ENCODE measurements at places on chromosomes 16 and 17. TPM values are rescaled to one million over a fixed set of nuclear protein-coding genes. Genes with fewer than 3 reads are reported as not detected.

DNA sequence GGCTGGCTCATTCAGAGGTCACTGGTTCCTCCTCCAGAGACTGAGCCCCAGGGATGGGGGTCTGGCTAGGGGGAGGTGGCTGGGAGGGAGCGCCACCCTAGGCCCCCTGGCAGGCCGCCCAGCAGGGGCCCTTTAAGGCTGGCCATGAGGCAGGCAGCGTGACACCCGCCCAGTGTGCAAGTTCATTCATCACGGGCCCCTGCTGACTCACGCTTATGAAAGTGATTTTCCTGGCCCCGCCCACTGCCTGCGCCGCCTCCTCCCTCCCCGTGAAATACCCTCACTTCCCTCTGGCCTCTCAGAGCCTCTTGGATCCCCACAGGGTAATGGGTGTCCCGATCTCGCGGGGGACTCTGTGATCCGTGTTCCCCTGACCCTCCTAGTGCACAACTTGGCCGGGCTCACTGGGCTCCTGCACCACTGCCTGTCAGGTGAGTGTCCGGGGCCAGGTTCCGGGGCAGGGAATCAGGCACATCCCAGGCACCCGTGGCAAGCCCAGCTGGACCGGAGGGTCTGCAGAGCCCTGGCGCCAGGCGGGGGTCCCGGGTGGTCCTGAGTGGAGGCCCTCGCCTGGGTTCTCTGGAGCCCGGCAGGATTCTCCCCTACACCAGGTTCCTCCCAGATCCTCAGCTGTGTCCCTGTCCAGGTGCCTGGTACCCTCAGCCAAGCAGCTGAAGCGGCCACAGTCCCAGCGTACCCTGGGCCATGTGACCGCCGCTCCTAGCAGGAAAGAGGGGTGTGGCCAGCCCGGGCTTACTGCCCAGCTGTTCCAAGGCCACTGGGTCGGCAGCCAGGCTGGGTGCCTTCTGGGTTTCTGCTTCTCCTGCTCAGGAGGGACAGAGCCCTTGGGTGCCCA, at the start of gene OSGIN1:
TSS of gene OSGIN1 (plus strand) at position 301 of the 856 bp plus-strand sequence. CDS start 4,432 bp downstream, outside the sequence.
- no peak for DNase-seq

GRCh38 chr16:56300242-56300623, 108.9 kb downstream of the GNAO1 start:
- no peak for DNase-seq

DNA sequence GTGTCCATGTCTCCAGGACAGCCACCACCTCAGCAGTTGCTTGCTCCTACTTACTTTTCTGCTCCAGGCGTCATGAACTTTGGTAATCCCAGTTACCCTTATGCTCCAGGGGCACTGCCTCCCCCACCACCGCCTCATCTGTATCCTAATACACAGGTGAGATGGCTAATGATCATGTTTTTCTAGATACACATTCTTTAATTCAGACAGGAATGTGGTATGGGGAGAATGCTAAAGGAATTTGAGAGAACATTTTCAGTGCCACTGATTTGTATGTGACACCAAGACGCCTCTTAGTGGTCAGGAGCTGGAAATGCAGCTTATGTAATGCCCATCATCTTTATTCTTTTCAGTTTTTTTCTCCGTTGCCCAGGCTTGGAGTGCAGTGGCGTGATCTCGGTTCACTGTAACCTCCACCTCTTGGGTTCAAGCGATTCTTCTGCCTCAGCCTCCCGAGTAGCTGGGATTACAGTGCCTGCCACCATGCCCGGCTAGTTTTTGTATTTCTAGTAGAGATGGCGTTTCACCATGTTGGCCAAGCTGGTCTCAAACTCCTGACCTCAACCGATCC, 8.9 kb upstream of the RAPGEFL1 start:
- DNase-seq: peak; percentile 59

DNA sequence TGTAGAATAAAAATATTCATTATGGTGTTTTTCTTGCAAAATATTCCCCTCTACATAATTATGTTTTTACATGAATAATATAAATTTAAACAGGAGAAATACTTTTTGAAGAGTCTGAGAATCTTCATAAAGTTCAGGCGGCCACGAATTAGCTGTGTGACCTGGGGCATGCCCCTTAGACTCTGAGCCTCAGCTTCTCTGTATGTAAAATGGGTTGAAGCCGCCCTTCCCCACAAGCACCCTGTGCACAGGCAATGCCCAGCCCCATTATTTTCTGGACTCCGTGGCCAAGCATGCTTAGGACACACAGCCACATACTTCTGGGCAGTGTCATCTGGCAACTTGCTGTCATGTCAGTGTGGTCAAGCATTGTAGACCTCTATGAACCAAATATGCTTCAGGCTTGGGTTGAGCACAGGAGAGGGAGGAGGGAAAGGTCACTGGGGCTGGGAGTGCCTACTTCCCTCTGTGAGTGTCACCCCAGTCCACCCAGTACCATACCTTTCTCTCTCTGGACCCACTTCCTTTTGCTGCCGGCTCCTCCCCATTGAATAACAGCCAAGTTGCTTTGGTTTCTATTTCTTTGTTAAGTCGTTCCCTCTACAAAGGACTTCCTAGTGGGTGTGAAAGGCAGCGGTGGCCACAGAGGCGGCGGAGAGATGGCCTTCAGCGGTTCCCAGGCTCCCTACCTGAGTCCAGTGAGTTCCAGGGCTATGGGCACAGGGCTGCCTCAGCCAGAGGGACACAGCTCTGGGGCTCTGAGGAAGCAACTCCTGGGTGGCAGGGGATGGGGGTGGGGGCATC, at the start of gene LGALS9:
TSS of gene LGALS9 (plus strand) at position 582 of the 804 bp plus-strand sequence. CDS start at position 660, 78 bp downstream.
- DNase-seq: no peak

Gene ACSF2
- 16.3 TPM for total RNA-seq

DNA sequence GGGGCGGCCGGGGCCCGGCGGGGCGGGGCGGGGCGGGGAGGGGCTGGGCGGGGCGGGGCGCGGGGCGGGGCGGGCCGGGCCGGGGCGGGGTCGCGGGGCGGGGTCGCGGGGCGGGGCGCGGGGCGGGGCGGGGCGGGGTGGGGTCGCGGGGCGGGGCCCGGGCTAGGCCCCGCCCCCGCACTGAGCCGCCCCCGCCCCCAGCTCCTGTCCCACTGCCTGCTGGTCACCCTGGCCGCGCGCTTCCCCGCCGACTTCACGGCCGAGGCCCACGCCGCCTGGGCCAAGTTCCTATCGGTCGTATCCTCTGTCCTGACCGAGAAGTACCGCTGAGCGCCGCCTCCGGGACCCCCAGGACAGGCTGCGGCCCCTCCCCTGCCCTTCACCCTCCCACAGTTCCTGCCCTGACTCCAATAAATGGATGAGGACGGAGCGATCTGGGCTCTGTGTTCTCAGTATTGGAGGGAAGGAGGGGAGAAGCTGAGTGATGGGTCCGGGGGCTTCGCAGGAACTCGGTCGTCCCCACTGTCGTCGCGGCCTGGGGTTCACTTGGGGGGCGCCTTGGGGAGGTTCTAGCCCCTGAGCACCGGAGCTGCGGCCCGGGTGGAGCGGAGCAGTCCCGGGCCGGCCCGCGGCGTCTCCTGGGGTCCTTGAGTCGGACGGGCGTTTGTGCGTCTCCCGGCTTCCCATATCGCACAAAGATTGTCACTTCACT, 795 bp upstream of the HBM start:
- DNase-seq: peak; percentile 82

GRCh38 chr17:79974566-79975497, 60.8 kb downstream of the TBC1D16 start:
- no peak for DNase-seq

Gene TMC8
- 2.0 TPM for total RNA-seq

Gene SLFN11
- total RNA-seq: 0.28 TPM

Gene CDC6
- 140 TPM for total RNA-seq

DNA sequence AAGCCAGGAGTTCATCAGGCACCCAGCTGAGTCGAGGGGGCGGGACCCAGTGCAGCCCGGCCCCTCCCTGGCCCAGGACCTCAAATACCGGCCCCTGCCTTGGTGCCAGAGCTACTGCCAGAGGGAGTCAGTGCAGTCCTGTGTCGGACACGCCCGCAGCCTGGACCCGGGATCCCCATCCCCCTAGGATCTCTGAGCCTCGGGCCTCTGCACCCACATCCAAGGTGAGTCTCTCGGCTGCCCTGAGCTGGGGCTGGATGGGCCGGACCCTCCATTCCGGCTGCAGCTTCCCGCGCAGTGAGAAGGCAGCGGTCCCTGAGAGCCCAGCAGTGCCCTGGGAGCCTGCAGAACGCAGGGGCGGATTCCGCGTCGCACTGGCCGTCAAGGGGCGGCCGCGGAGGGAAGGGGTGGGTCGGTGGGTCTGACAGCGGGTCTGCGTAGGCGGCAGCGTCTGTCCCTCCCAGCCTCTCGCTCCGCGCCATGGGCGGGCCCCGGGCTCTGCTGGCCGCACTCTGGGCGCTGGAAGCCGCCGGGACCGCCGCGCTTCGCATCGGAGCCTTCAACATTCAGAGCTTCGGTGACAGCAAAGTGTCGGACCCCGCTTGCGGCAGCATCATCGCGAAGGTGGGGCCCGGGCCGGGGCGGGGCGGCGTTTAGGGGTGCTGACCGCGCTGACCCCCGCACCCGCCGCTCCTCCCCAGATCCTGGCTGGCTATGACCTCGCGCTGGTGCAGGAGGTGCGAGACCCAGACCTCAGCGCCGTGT, at the start of gene DNASE1L2:
TSS of gene DNASE1L2 (plus strand) at position 108 of the 765 bp plus-strand sequence. CDS start at position 481, 373 bp downstream.
- no peak for DNase-seq

GRCh38 chr17:9213303-9213640, 192.0 kb downstream of the NTN1 start:
- DNase-seq: no peak

GRCh38 chr16:4944333-4945281, 7.7 kb upstream of the PPL start:
- no peak for DNase-seq

Gene PIK3R6
- 0.23 TPM for total RNA-seq

DNA sequence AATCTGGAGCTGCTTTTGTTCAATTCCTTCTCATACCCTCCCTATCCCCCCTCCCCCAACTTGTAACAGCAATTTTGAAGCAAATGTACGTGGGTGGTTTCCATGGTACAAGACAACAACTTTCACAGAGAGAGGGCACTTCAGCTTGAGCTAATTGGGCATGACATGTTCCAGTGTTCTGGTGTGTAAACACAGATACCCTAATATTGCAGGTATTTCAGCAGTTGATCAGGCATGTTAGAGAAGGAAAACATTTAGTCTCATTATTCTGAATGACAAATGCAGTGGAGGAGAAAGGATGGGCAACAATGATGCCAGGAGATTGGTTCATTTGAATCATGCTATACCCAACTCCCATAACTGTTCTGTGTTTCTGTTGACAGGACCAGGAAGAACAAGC, 137.5 kb downstream of the TRIM37 start:
- no peak for DNase-seq

DNA sequence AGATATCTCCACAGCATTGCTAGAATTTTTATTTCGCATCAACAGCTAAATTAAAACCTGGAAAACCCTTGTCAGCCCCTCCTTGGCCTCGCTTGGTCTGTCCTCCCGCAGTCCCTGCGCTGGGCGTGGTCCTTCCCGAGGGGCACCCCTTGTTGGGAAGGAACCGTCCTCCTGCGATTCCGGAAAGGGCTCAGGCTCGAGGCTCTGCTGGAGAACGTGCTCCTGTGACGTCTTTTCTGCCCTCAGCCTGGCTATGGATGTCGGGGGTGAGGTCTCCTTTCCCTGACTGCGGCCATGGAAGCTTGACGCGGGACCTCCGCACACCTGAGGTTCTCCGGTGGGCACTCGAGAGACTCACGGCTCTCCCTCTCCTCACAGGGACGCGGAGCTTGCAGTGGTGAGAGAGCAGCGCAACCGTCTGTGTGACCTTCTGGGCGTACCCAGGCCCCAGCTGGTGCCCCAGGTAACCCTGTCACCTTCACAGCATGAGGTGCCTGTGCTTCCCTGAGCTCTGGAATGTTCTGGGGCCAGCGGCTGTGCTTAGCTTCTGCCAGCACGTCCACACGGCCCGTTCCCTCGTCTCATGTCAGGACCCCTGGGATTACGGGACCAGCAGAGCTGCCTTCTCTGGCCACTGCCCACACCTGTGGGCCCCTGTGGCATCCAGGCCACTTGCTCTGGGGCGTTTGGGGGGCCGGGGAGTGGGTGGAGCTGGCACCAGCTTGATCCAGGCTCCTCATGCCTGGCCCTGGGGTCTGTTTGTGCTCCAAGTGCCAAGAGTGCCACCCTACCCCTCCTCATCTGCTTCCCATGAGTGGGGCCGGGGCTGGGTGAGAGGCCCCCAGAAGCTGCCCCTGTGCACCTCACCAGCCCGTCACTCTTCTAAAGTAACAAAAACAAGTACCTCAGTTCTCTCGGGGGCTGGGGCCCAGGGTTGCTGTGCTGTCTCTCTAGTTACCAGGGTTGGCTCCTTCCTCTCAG, 101.5 kb upstream of the ZNF750 start:
- no peak for DNase-seq

Gene SLX1B
- total RNA-seq: 47.9 TPM

Gene CD300LF
- not detected for total RNA-seq

DNA sequence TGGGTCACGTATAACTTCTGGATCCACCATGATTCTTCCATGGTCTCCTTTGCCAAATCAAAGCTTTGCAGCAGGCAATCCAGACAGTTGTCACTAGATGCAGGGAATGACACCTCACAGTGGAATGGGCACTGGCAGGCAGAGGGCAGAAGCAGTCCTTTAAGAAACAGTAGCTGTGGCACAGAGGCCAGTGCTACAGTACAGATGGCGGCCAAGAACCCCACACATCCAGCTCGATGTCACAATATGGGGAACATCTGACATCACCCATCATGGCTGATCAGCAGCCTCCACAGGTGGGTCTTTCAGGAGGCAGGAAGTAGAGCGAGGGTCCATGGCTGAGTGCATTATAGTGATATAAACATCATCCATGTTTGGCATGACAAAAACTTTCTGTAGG, 18.8 kb upstream of the ERN1 start:
- DNase-seq: no peak

GRCh38 chr17:58370309-58370708, 18.3 kb upstream of the SUPT4H1 start:
- DNase-seq: no peak

Gene CDH1
- total RNA-seq: 319 TPM

GRCh38 chr16:72085002-72085401, 8.4 kb downstream of the TXNL4B start:
- no peak for DNase-seq

GRCh38 chr16:75169899-75170405, 21.6 kb downstream of the ZFP1 start:
- no peak for DNase-seq

DNA sequence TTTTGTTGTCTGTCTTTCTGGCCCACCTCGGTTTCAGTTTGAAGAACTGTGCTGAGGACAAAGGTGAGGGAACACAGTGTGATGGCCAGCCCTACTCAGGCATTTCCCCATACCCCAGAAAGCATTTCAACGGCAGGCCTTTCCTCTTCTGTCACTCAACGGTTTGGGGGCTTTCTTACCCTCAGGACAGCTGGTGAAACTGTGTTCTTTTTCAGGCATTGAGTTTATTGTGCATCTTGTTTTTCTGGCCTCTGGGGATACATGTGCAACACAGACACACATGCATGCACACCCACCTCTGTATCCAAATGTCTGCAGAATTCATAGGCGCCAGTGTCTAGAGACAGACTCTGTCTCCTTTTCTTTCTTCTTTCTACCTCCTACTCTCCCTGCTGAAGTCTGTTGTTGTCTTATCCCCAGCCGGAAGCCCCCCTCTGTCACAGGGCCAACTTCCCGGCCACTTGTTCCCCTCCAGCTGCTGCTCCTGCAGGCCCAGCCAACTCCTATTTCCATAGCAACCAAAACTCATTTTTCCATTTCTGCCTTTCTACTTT, 17.0 kb downstream of the CHD9 start:
- no peak for DNase-seq

GRCh38 chr17:81277421-81277820, 17.7 kb downstream of the SLC38A10 start:
- DNase-seq: no peak

Measured in H1 (cell line).